ENCODE measurements at places on chromosomes 1 and 21. TPM values are rescaled to one million over a fixed set of nuclear protein-coding genes. Genes with fewer than 3 reads are reported as not detected.

SDE2 gene
- total RNA-seq: 24.5 TPM

PROK1 gene
- total RNA-seq: not detected

TRIM58 gene
- total RNA-seq: 7.6 TPM

ZCCHC17 gene
- total RNA-seq: 14.9 TPM

CELA2A gene
- total RNA-seq: 1.6 TPM

SYCP1 gene
- not detected for total RNA-seq

CRNN gene
- total RNA-seq: not detected

BACH1 gene
- total RNA-seq: 40.8 TPM

ETS2 gene
- 103 TPM for total RNA-seq

TTC22 gene
- total RNA-seq: not detected

TMPRSS3 gene
- not detected for total RNA-seq

CELA2B gene
- not detected for total RNA-seq

CHRM3 gene
- 2.1 TPM for total RNA-seq

KRTAP7-1 gene
- total RNA-seq: not detected

IL23R gene
- not detected for total RNA-seq

CD2 gene
- 1.5 TPM for total RNA-seq

TINAGL1 gene
- total RNA-seq: 227 TPM

RGS4 gene
- not detected for total RNA-seq

NBPF11 gene
- total RNA-seq: 8.8 TPM

ERICH3 gene
- 0.22 TPM for total RNA-seq

C1orf116 gene
- not detected for total RNA-seq

WNT9A gene
- total RNA-seq: 9.6 TPM

ATP1A4 gene
- 5.0 TPM for total RNA-seq

S100A2 gene
- 4.2 TPM for total RNA-seq

BMP8A gene
- 8.0 TPM for total RNA-seq

NECTIN4 gene
- not detected for total RNA-seq

SERPINC1 gene
- total RNA-seq: not detected

CRYBG2 gene
- not detected for total RNA-seq

FAM163A gene
- total RNA-seq: not detected

HSD3B1 gene
- not detected for total RNA-seq

CFAP141 gene
- not detected for total RNA-seq

ATP6V1G3 gene
- not detected for total RNA-seq

MXRA8 gene
- 351 TPM for total RNA-seq

PAX7 gene
- not detected for total RNA-seq

RPL22 gene
- 166 TPM for total RNA-seq

KCNJ9 gene
- total RNA-seq: 0.60 TPM

COL8A2 gene
- total RNA-seq: 55.9 TPM

CA14 gene
- 0.22 TPM for total RNA-seq

RAB7B gene
- total RNA-seq: 2.4 TPM

VHLL gene
- total RNA-seq: not detected

PCSK9 gene
- total RNA-seq: 4.3 TPM

OR2L5 gene
- total RNA-seq: not detected

TNNT2 gene
- total RNA-seq: 6.6 TPM

GREM2 gene
- 0.21 TPM for total RNA-seq

CLDN14 gene
- not detected for total RNA-seq
